ENCODE measurements at places on chromosomes 7 and 10. TPM values are rescaled to one million over a fixed set of nuclear protein-coding genes. Genes with fewer than 3 reads are reported as not detected.

Gene GNGT1
- not detected for total RNA-seq

Gene TUBB8
- total RNA-seq, result 0.13 TPM

Gene NYAP1
- 2.9 TPM for total RNA-seq

Gene NAT16
- not detected for total RNA-seq

Gene DPP6
- total RNA-seq, result not detected

Gene MYL10
- not detected for total RNA-seq

Gene AGAP4
- 1.8 TPM for total RNA-seq

Gene HKDC1
- not detected for total RNA-seq

Gene HOXA11
- 4.0 TPM for total RNA-seq

Gene PTPN20
- total RNA-seq, result not detected

Gene CRHR2
- total RNA-seq, result not detected

Gene OGDHL
- not detected for total RNA-seq

Gene CYP3A7
- not detected for total RNA-seq

Gene TMEM196
- not detected for total RNA-seq

Gene DAGLB
- 13.2 TPM for total RNA-seq

Gene PTPRE
- total RNA-seq, result 38.5 TPM

Gene PTPRZ1
- total RNA-seq, result not detected

Gene COL17A1
- 3.3 TPM for total RNA-seq

Gene VWDE
- total RNA-seq, result not detected

Gene LIPK
- total RNA-seq, result not detected

Gene LRIT1
- total RNA-seq, result not detected

Gene NUDT13
- total RNA-seq, result 1.1 TPM

Gene PYROXD2
- 2.1 TPM for total RNA-seq

Gene COL1A2
- total RNA-seq, result 6.7 TPM

Gene COL13A1
- 77.5 TPM for total RNA-seq

Gene ASB4
- not detected for total RNA-seq

Gene KLF14
- total RNA-seq, result not detected

Gene GIMAP2
- total RNA-seq, result 35.7 TPM

Gene CALY
- total RNA-seq, result not detected

Measured in mammary microvascular endothelial cell (primary cell).